Hepatocyte (in vitro differentiated cells): ENCODE measurements at places on chromosomes 4 and X. TPM values are rescaled to one million over a fixed set of nuclear protein-coding genes. Genes with fewer than 3 reads are reported as not detected.

Gene COL4A6
- 9.6 and 12.9 TPM in 2 replicates for total RNA-seq

GRCh38 chr4:143035661-143036060, 149.1 kb upstream of the USP38 start:
- no peak for DNase-seq

Gene TMEM192
- 23.3 and 34.7 TPM in 2 replicates for total RNA-seq

- no peak for DNase-seq
Observed at GRCh38 chrX:55008571-55009358, 8.6 kb downstream of the APEX2 start.

DNA sequence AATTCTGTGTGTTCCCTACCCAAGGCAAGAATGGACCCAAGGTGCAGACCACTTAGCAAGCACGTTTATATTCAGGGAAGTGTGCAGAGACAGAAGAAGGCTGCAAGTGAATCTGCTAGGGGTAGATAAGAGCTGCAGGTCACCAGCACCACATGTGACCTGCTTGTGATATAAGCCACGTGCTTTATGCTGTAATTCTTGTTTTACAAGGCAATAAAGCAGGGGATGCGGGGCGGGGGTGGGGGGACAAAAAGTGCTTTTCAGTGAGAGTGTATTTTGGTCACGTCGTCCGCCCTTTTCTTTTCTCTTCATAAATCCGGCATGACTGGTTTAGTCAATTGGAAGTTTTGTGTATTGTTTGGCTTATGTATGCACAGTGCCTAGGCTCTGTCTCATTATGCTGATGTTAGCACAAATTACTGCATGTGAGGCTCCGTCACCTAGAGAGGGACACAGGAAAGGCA, 192.7 kb downstream of the RBMX2 start:
- DNase-seq = peak; percentile 12

- peak; percentile 62 for DNase-seq
Observed at GRCh38 chrX:119654112-119654531, 38.8 kb downstream of the SEPTIN6 start.

Gene CSAG2
- not detected in 2 replicates for total RNA-seq

Gene SMR3B
- total RNA-seq = not detected in 2 replicates
